ENCODE measurements at places on chromosomes 3 and 15.

DNA sequence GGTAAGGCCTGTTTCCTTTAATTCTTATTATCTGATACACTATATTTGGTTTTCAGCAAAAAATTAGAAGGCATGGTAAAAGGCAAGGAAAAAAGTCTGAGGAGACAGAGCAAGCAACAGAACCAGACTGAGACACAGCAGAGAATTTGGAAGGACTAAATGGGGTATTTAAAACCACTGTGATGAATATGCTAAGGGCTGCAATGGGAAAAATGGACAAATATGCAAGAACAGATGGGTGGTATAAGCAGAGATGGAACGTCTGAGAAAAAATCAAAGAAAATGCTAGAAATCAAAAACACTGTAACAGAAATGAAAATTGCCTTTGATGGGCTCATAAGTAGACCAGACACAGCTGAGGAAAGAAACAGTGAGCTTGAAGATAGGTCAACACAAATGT is 50.8 kb upstream of the NSMCE3 start:
- DNase-seq = no peak

- no peak for DNase-seq
Observed at GRCh38 chr3:85258326-85258725, 299.5 kb downstream of the CADM2 start.

DNA sequence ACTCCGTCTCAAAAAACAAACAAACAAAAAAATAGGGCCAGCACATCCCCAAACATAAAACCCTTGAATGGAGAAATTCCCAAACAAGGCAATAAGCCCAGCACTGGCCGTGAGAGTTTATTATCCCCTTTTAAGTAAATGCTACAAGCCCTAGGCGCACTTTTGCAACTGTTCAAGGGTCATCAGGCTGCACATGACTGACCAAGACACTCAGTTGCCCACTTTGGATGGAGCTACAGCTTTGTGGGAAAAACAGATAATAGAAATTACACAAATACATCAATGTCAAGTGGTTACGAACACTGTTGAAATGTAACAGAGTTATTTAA is 33.7 kb upstream of the ZNF445 start:
- DNase-seq = no peak

DNA sequence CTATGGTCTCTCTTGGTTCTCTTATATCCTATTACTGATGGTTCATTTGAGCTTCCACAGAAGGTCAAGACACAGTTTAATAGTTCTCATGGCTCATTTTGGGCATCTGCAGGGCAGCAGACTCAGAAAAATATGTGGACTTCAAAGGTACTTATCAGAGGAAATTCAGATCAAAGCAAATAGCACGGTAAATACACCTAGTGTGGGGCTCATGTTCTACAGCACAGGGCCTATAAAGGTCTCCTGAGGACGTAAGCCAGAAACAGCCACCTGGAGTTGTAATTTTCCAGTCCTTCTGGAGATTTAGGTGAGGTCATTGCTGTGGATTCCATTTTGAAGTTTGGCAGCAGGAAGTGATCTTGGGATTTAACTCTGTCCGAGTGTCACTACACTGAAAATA is 134.5 kb upstream of the SGO1 start:
- no peak for DNase-seq

- no peak for DNase-seq
Observed at GRCh38 chr3:64262574-64263114, 37.4 kb upstream of the PRICKLE2 start.

- no peak for DNase-seq
Observed at GRCh38 chr15:69424001-69424400, 9.9 kb downstream of the KIF23 start.

- no peak for DNase-seq
Observed at GRCh38 chr3:121999931-122000330, 22.1 kb downstream of the ILDR1 start.

DNA sequence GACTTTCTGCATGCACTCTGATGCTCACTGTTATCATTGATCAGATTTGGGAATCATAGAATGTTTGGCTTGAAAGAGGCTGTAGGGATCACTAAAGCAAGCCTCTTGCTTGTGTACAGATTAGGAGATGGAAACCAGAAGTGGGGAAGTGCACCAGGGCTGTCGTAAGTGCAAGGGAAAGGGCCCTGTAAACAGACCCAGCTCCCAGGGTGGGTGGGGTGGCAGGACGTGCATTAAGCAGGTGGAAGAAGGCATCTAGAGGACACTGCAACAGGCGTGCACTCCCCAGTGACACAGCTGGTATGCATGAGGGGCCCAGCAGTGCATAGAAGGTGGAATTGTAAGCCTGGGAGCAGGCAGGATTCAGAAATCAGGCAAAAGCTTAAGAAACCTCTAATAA is 58.0 kb upstream of the SLC7A14 start:
- DNase-seq = no peak

- no peak for DNase-seq
Observed at GRCh38 chr15:74191798-74192197, 10.8 kb downstream of the STRA6 start.

DNA sequence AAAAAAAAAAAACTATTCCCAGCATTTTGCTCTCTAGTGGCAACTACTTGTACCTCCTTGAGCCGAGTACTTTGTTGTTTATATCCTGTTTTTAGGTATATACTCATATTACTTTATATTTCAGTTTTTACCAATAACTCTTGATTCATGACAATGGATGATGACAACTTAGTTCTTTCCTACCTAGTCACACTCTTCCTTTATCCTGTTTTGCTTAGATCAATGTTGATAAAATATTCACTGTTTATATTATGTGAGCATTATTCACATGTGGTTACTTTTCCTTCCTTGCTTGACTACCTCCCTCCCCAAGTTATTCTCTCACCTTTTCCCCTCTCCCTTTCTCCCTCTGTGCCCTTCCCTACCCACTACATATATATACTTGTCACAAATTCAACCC is 53.7 kb downstream of the NKIRAS1 start:
- no peak for DNase-seq

DNA sequence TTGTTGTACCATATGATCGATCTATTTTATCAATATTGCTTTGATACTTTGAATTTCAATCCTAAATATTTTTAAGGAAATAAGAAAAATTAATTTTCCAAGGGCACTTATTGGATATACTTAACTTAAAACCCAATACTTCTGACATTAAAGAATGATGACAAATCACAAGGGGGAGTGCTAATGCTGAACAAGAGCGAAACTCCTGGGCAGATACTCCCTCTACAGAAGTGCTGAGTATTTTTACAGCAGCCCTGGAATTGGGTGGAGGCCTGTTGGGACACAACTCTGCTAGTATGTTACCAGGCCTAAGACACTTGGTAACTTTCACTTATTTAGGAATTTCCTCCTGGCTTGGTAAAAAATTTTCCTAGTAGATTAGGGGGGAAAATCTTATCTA is 46.2 kb downstream of the DENND6A start:
- DNase-seq = peak; percentile 40

DNA sequence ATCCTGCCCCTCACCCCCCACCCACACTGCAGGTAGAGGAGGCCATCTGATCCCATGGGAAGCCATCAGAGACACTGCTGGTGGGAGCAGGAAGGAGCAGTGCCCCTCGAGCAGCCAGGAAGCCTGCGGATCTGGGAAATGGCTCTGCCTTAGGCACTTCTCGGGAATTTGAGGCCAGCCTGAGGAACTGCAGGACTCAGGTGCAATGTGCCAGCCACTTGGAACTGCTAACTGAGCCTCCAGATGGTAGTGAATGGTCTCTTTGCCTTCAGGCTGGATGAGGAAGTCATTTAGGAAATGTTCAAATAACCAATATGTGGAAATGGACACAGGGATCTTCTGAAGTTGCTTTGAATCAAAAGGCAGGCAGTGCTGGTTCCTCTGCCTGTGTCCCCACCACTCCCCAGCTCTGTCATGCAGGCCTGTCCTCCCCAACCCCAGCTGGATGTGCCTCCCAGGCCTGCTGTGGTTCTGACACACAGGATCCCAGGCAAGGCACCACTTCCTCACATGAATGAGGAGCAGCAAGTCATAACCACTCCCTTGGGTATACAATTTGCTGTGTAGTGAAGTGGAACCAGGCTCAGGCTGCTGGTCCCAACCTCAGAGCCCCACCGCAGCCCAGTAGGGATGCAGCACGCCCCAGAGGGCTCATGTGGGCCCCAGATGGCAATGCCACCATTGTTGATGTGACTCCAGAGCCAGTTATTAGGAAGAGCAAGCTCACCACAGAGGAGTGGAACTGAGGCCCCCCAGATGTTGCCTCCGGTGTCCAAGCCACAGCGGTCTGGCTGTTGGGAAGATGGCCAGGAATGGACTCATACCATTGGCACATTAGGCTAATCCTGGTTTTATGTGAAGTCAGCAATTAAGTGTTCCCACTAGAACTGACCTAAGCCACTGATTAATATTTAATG is 46.5 kb upstream of the LIMD1 start:
- no peak for DNase-seq

- DNase-seq = peak; percentile 75
Observed at GRCh38 chr15:90031231-90031791, 30.2 kb downstream of the ZNF710 start.

DNA sequence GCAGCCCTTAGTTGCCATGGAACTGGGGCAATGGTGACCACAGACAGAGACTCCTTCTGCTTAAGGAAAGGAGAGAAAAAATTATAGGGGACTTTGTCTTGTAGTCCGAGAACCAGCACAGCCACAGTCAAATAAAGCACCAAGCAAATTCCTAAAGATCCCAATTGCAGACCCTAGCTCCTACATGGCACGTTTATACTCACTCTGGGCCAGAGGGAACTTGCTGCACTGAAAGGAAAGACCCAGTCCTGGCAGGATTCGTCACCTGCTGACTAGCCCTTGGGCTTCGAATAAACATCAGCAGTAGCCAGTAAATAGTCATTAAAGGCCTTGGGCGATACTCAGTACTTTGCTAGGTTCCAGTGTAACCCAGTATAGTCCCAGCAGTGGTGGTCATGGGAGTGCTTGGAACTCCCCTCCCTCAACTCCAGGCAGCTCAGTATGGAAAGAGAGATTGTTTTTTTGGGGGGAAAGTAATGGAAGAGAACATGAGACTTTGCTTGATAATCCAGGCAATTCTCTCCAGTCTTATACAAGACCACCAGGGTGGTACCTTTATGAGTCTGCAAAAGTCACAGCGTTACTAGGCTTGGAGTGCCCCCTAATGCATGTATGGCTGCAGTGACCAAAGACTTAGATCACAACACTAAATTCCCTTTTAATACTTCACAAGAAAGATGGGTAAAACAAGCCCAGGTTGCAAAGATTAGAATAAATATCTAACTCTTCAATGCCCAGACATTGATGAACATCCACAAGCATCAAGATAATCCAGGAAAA is 66.4 kb upstream of the AGTR1 start:
- no peak for DNase-seq

GRCh38 chr3:102092617-102093466 is 243.5 kb downstream of the NFKBIZ start:
- no peak for DNase-seq

DNA sequence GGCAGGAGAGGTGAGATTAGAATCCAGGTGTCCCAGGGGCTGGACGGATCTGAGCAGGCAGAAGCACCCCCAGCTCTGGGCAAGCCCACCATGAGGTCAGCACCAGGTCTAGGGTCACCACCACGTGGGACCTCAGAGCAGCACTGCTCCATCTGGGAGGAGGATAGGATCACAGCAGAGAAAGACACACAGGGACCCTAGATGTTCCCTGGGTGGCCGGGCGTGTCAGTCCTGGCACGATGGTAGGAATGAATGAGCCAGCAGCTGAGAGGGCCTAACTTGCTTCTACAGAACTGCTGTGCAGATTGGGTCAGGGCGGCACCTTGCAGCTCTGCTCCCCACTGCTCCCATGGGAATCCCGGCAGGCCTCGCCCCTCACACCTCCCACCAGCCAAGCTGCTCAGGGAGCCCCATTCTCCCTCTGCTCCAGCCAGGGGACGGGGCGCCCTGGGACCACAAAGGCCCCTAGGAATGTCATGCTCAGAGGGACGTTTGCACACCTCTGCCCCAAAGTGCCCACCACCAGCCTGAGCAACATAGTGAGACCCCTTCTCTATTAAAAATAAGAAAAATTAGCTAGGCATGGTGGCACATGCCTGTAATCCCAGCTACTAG is 66.3 kb downstream of the ZNF445 start:
- DNase-seq = no peak

- peak; percentile 42 for DNase-seq
Observed at GRCh38 chr3:47083786-47084185, 80.1 kb downstream of the SETD2 start.

DNA sequence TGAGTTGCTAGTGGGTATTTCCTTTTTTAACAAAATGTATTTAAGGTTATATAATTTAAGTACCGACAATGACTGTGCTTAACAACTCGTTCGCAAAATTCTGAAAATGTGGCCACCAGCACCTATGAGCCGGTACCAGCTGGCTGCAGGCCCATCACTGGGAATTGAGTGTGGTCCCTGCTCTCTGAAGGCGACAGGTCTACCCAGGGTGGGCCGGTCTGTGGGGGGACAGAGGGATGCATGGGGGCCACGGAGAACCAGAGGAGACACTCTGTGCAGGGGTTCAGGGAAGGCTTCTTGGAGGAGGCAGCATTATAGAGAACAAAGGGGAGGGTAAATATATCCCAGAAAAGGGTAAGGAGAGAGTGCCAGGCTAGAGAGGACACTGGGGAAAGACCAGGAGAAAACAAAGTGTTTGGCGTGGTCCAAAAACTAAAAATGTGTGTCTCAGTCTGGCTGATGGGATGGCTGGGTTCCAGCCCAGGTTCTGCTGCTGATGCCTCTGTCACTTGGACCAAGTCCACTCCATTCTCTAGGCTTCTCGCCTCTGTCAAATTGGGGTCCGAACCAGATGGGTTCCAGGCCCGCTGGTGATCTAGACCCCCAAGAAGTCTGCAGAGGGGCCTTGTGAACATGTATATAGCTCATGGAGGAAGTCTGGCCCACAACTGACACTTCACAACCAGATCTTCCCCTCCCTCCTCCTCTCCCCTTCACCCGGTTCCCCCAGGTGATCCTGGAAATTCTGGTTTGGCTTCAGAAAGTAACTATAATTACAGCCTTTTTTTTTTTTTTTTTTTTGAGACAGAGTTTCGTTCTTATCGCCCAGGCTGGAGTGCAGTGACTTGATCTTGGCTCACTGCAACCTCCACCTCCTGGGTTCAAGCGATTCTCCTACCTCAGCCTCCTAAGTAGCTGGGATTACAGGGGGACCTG is 10.7 kb upstream of the CYP11A1 start:
- no peak for DNase-seq

GRCh38 chr3:8254489-8254888 is 247.1 kb upstream of the LMCD1 start:
- DNase-seq = no peak

Measured in GM20000 (cell line).